Activated CD8-positive, alpha-beta T cell treated with anti-CD3 and anti-CD28 coated beads for 36 hours (primary cell): ENCODE measurements at places on chromosomes 3 and 15.

DNA sequence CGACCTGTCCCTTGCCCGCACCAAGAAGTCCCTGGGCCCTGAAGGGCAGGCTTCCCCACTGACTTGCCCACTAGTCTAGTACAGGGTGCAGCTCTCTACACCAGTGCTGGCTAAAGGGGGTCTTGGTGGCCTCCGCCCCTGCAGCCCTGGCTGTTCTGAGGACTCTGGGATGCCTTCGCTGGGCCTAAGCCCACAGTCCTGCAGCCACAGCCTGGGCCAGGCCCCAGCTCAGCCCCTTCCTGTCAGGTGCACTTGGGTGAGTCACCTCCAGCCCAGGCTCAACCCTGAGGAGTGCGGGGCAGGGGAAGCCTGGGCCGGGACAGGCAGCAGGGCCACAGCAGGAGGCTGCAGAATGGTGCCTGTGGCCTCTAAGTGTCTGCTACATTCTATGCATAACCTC, 971 bp downstream of the C3orf22 start:
- DNase-seq = no peak

GRCh38 chr3:10505050-10505790, at the start of gene ATP2B2:
Gene ATP2B2 (minus strand): TSS chr3:10505586. CDS start chr3:10449543, 56,043 bp downstream.
- peak; percentile 34 for DNase-seq

GRCh38 chr3:23739536-23739935, 66.2 kb upstream of the UBE2E1 start:
- DNase-seq = no peak

DNA sequence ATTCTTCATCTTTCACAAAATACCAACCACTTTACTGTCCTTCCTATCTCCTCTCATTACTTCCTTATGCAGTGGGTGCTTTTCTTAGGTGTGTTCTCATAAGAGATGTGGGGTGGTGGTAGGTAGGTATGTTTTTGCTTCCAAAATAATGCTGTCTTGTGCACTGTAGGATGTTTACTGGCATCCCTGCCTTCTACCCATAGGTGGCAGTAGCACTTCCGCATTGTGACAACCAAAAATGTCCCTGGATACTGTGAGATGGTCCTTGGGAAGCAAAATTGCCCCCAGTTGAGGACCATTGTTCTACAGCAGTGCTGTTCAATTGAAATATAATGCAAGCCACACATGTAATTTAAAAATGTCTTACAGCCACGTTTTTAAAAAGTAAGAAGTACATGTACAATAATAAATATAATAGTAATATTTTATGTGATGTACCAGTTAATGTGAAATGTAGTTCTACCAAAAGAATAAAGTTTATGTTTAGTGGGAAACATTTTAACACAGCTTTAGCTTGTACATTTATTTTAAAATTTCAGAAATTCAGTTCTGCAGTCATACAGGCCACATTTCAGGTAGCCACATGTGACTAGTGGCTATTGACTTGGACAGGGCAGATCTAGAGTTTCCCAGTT, 75.2 kb downstream of the NEO1 start:
- peak; percentile 34 for DNase-seq

- no peak for DNase-seq
Measured at GRCh38 chr3:27114684-27115083, 254.5 kb downstream of the NEK10 start.

DNA sequence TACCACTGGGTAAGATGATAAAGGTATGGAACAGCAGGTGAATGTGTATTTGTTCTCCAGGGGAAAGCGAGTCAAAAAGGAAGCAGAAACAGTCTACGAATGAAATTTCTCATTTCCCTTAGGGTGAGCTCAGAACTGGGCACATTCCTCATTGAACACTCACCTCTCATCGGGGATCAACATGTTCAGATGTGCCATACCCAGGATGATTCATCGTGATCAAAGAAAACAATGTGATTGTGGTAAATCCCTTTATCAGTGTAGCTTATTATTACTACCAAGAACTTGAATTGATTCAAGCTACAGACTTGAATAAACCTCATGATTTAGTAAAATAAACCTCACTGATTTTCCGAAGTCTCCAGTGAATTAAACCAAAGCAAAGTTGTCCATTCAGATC, 72.1 kb downstream of the GJD2 start:
- no peak for DNase-seq

DNA sequence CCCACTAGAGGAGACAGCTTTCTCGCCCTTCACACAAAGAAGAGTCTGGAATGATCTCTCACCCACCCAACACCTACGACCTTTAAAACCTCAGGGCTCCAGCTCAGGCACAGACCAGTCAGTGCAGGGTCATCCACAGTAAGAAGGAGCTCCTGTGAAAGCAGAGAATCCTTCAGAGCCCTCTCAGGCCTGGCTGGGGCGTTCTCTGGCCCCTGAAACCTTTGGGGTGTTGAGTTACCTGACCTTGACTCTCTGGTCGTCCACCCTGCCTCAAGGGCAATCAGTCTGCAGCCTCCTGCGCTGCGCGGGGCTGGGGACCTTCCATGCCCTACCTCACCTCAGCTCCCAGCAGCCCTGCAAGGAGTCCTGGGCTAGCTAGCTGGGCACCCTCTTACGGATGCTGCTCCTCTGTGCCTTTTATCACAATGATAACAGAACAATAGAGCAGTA, 106.2 kb downstream of the ADCY5 start:
- no peak for DNase-seq

DNA sequence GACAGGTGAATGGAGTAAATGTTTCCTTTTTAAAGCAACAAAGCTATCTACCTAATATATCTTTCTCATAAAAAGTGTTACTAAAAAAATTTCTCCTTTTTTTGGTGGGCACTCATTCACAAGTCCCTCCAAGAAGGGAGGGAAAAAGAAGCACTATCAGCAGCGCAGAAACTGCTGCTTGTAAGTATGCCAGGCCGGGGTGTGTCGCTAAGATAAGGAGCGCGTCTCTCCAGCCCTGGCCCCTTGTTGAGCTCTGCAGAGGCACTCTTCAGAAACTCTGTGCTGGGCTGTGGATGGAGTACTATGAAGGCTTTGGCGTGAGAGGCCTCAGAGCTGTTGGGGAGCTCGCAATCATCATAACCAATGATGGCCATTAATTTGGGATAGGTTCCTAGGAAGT, 49.1 kb downstream of the ZDHHC3 start:
- no peak for DNase-seq

GRCh38 chr3:138549179-138549977, 44.7 kb downstream of the CEP70 start:
- no peak for DNase-seq

- no peak for DNase-seq
Measured at GRCh38 chr3:174862666-174863065, 3.5 kb downstream of the NAALADL2 start.

- DNase-seq = no peak
Measured at GRCh38 chr15:41416128-41416741, 660 bp upstream of the RTF1 start.

- peak; percentile 57 for DNase-seq
Measured at GRCh38 chr3:194322678-194323211, 28.4 kb downstream of the CPN2 start.

GRCh38 chr3:66488492-66488891, 12.3 kb downstream of the LRIG1 start:
- DNase-seq = peak; percentile 19

- DNase-seq = no peak
Measured at GRCh38 chr3:158839966-158840365, 38.1 kb downstream of the MFSD1 start.

DNA sequence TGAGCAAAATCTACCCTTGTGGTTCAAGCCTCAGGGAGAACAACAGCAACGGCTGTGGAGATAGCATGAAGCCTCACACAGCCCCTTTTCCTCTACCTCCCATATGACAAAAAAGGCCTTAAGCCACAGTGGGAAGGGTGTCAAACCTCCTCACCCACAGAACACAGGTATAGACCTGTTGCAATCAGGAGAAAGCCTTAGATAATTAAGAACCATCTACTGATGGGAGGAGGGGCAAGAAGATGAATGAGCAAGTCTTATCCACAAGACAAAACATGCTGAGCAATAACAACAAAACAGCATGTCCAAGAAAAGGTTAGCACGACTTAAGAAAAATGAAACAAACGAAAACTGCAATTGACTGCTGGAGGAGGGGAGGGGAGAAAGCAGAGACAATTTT, 272.9 kb upstream of the BCHE start:
- DNase-seq = no peak

DNA sequence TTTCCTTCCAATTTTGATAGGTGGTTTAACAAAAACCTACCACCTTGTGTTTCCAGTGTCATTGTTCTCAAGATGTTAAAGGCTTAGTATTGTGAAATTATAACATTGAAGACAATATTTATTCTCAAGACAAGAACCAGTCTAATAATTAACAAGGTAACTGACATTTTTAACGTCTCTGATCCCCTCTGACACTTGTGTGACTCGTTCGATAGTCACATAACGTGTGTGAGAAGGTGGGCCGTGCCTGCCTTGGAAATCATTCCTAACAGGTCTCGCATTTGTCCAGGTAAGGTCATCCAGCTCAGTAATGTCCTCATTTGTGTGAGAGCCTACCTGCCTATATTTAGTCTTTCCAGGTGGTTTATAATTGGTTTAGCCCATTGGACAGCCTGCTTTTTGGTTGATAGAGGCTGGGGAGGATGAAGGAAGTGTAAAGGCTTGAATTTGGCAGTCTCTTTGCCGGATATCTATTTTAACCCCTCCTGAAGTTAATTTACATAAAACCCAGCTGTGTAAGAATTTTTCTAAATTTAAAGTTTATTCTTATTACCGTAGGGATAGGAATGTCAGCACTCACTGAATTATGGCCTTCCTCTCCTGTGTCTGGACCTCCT, 94.4 kb downstream of the AKAP13 start:
- no peak for DNase-seq

GRCh38 chr3:79253271-79253670, 514.5 kb downstream of the ROBO1 start:
- no peak for DNase-seq
